Spinal cord (tissue), 10 donors: ENCODE measurements at places on chromosomes 5 and 9. TPM values are rescaled to one million over a fixed set of nuclear protein-coding genes. Genes with fewer than 3 reads are reported as not detected.

Gene FREM1
- 40.0 TPM for polyA plus RNA-seq

Gene FCN1
- 0.08 TPM for polyA plus RNA-seq

Gene MRPS30
- 52.5 TPM for polyA plus RNA-seq

Gene HMCN2
- polyA plus RNA-seq: 4.7 TPM

- DNase-seq: no peak
- no peaks in the 10 kb centered on the region for H3K4me1 ChIP-seq
- no peak overlapping the region for H3K27ac ChIP-seq
- H3K27me3 ChIP-seq: no peaks in the 10 kb centered on the region
- no peak overlapping the region for H3K4me3 ChIP-seq
Measured at GRCh38 chr9:9033022-9033421, 1233.4 kb upstream of the DMAC1 start.
